Activated naive CD4-positive, alpha-beta T cell (primary cell): ENCODE measurements at places on chromosomes 5 and 9.

GRCh38 chr5:109908366-109908765 is 218.6 kb downstream of the MAN2A1 start:
- no peak for DNase-seq

GRCh38 chr9:129023036-129023907 is 4.9 kb downstream of the SH3GLB2 start:
- DNase-seq, result no peak

- no peak for DNase-seq
Observed at GRCh38 chr9:84891924-84892323, 222.4 kb downstream of the NTRK2 start.

GRCh38 chr9:126965541-126966428 is 51.2 kb downstream of the RALGPS1 start:
- DNase-seq, result peak; percentile 14

GRCh38 chr9:69468380-69468779 is 143.4 kb downstream of the ENTREP1 start:
- DNase-seq, result no peak

DNA sequence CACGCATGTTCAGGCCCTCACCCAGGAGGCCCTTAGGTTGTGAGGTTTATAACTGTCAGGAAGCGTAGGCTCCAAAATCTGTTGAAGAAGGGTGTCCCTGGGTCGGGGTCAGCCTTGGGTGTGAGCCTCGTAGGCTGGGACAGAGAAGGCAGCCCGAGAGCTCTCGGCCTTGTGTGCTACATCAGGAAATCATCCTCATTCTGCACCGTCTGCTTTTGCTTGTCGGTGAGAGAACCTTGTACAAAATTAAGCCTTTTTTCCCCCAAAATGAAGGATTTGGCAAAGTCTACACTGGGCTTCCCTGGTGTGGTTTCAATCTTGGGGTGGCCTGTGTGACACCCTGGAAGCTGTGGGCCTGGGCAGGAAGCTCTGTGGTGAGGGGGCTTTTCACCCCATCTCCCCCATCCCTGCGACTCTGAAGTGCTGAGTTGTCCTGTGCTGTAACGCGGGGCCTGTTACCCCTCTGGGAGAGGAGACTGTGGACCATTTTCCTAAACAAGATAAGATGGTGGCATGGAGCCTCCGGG is 55.3 kb downstream of the AHRR start:
- DNase-seq, result no peak

- DNase-seq, result no peak
Observed at GRCh38 chr9:27856054-27856453, 282.8 kb upstream of the C9orf72 start.

DNA sequence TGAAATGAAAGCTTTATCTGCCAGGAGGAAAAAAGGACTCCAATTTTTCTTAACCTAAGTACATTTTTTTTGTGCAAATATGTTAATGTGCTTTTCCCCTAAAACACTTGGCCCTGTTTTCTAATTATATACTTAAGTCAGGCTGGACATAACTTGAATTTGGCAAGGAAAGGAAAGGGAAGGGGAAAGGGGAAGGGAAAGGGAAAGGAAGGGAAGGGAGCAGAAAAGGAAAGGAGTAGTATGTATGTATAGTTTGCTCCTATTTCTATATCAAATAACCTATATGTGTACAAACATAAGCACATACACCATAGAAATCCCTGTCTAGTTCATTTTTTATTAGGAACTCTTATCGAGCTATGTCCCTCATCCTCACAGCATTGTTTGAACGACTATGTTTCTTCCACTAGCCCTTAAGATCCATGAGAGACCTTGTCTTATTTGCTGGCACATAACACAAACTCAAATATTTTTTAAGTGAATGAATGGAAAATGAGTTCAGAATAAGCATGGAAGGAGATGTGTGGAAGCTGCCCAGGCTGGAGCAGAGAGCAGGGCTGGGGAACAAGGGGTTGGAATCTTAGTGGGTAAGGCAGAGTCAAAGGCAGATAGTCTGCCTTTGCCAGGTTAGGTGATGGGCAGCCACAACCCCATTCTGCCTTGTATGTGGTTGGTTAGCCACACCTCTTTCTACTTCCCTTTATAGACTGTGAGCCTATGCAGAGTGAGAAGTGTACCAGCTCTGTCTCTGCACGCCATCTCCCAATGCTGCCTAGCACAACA is 70.0 kb downstream of the KLHL3 start:
- DNase-seq, result peak; percentile 10

DNA sequence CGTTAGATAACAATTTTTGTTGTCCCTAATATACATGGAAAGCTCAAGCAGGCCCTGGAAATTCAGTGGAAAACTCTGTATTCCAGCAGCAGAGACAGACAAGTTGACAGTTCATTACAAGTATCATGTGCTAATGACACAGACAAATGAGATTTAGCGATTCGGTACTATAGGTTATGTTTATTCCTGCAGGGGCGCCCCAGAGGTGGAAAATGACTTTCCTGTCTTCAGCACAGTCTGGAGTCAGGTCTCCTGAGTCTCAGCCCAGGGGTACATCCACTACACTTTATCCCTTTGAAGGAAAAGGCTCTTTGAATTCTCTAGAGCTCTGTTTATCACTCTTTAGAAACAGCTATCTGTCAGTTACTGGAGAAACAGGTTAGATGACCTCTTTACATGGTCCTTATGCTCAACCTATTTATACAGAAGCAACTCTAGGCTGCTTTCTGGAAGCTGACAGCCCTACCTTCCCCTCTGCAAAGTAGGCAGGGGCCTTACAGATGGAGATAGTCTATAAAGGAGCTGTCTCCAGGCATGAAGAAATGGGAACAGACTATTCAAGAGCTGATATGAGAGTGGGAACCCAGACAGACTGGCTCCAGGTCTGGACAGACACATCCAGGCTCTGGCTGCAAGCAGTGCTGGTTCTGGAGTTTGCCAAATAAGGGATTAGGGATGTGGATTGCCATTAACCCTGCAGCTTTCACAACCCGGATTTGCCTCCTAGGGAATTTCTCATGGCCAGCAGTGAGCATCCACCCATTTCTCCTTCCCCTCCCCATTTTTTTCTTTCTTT is 7.2 kb upstream of the SLC31A2 start:
- DNase-seq, result no peak

- no peak for DNase-seq
Observed at GRCh38 chr5:122156724-122157325, 27.5 kb downstream of the ZNF474 start.

- DNase-seq, result no peak
Observed at GRCh38 chr9:33425128-33425533, 22.3 kb downstream of the AQP3 start.

- no peak for DNase-seq
Observed at GRCh38 chr5:132472431-132472830, 18.1 kb downstream of the IRF1 start.

- no peak for DNase-seq
Observed at GRCh38 chr5:143054480-143054941, 284.3 kb downstream of the ARHGAP26 start.

DNA sequence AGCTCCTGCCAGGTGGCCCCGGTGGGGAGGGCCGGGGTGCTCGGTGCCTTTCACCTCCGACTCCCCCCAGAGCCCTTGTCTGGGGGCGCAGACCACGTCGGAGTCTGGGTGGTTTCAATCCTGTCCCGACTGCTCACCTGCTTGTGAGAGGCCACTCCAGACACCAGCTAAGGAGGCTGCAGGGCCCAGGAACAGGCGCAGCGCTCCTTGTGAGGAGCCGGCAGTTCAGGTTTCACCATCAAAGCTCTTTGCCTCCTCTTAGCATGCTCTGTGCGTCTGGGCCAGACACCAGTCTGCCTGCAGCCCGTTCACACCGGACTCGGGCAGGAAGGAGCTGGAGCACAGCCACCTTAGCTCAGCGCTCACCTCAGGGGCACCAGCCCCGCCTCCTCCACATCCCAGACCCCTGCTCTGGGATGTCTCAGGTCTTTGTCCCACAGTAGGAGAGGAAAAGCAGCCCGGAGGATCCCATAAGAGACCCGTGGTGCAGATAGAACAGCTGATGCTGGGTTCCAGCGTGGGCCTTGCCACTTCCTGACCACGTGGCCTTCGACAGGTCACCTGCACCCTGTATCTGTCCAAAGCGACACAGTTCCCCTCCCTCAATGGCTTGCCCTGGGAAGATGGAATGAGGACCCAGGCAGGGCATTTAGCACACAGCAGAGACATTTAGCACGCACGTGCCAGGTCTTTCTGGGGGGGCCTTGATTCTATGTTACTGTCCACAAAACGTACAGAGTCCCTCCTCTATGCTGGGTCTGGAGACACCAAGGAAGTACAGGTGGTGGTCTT is 106.2 kb upstream of the LMX1B start:
- DNase-seq, result no peak

GRCh38 chr5:139294374-139295165 is 1.0 kb downstream of the MATR3 start:
- DNase-seq, result peak; percentile 50

DNA sequence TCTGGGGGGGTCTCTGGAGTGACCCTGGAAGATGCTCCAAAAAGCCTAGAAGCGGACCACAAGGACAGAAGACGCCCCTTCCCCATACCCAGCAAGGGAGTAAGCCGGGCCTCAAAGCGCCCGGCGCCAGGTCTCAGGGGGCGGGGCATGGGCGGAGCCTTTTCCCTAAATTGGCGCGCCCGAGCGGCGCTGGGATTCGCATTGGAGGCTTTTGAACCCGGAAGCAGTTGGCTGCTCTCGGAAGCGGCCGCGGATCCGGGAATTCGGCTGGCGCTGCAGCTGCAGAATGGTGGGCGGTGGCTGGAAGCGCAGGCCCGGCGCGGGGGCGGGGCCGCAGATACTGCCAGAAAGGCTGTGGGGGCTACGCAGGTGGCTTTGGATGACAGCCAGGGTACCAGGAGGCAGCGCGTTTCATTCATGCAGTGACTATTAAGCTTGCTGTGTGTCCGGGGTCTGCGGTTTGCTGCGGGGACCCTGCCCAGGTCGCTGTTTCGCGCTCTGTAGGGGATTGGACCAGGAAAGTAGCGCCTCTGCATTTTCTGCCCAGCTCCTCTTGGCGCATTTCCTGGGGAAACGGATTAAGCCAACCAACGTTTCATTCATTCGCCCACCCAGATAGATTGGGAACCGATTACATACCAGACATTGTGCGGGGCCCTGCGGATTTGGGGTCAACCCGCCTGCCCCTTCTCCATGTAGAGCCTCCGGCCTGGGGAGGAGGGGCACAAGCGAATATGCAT is 83.0 kb upstream of the FREM1 start:
- DNase-seq, result peak; percentile 36

- no peak for DNase-seq
Observed at GRCh38 chr5:12704955-12705354, 800.7 kb upstream of the CTNND2 start.

DNA sequence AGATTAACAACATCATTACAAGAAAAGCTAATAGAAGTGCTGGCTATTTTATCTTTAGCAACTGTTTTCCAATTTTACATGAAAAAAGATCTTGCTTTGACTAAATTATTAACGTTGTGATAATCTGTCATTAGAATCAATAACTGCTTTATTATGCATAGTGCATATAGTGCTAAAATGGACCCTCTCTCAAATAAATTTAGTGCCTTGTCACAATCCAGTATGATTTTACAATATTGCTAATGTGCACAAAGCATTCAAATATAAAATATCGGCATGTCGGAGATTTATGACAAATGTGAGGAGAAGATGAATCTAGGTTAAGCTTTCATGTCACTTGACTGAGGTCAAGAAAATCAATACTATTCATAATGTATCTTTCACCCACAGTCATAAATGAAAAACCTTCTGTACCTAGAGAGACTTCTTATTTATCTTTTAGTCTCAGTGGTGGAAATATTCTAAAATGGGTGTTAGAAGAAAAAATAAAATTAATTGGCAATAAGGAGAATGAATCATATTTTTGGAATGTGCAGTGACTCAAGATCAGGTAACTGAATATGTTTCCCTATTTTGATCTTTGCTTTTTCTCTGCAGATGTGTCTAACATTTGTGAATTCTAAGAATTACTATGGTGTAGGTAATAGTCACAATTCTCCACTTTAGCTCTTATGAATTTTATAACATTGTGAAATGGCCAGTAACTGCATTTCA is 672.9 kb upstream of the GRAMD2B start:
- DNase-seq, result no peak

GRCh38 chr9:87020169-87020950 is 73.1 kb upstream of the GAS1 start:
- no peak for DNase-seq

DNA sequence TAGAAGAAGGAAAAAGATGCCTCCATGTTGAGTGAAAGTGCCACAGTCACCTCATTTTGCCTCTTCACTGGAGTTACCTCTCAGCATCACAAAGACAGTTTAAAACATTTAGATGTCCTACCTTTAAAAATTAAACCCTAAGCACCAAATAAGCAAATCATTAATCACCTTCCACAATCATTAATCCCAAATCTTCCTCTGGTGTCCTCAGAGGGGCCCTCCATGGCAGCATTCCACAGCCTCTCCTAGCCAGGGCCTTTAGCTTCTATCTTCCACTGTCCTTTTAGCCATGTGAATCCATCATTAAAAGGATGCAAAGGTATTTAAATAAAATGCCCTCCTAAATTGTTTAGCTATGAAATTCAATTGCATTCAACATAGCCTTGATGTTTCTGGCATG is 310.8 kb downstream of the PDE4D start:
- no peak for DNase-seq

- DNase-seq, result no peak
Observed at GRCh38 chr9:3478549-3478953, 47.2 kb downstream of the RFX3 start.

DNA sequence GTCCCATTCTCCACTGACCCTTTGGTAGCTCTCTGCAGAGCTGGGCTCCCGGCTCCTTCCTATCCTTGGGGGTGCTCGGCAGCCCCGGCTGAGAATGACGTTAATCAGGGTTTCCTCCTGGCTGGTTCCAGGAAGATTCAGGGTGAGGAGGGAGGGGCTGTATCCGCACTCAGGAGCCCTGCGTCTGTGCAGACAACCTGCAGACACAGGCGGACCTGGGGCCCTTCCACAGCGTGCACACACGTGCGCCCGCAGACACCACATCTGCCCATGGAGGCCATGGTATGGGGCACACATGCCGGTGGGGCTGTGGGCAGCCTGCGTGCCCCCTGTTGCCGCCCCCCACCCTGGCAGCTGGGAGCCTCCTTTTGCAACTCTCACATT is 66.6 kb upstream of the RNU6ATAC start:
- no peak for DNase-seq

- no peak for DNase-seq
Observed at GRCh38 chr9:21974343-21974721, 19.9 kb downstream of the CDKN2A start.
